ENCODE measurements at places on chromosomes 1 and 21. TPM values are rescaled to one million over a fixed set of nuclear protein-coding genes. Genes with fewer than 3 reads are reported as not detected.
A peak's percentile ranks its signal among the peaks of the same experiment; 100 is the strongest.

DNA sequence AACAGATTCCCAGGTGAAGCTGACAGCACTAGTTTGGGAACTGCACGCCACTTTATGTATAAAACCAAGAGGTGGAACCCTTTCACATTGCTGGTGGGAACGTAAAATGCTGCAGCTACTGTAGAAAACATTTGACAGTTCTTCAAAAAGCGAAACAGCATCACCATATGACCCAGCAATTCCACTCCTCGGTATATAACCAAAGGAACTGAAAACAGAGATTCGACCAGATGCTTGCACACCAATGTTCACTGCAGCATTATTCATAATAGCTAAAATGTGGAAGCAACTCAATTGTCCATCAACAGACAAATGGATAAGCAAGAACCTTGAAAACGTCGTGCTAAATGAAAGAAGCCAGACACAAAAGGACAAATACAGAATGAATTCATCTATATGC is 17.5 kb downstream of the RSPH1 start:
- DNase-seq, result no peak

GRCh38 chr1:115491298-115492018 is 150.3 kb upstream of the VANGL1 start:
- DNase-seq, result no peak

DNA sequence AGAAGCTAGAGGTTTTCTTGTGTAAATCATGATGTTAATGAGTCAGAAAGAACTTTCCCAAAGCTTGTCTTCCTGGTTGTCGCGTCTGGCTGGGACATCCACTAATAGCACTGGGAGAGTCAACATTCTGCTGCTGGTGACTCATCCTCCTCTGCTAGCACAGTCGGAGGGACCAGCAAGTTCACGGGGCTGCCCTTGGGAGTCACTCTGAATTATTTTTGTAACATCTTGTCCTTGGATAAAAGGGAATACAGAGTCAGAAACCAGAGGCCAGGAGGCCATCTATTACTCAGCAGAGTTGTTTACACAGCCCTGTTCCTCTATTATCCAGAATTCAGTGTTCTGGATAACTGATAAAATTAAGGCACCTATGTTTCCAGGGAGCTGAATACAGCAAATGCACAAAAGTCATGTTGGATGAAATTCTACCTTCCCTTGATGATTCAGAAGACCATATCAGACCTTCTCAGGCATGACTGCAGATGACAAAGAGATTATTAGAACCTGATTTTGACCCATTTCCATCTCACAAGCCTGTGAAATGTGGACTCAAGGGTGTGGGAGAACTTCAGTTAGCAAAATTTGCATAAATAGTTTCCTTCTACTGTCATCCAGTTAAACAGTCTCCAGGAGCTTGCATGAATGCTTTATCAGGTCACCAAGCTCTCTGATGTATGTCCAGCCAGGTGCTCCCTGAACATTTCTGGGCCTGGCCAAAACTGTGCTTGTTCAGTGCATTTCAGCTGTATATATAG is 68.1 kb downstream of the JAK1 start:
- peak; percentile 99 for DNase-seq

- DNase-seq, result no peak
These were observed 152.3 kb upstream of the SPAG17 start for GRCh38 chr1:118337346-118337745.

DNA sequence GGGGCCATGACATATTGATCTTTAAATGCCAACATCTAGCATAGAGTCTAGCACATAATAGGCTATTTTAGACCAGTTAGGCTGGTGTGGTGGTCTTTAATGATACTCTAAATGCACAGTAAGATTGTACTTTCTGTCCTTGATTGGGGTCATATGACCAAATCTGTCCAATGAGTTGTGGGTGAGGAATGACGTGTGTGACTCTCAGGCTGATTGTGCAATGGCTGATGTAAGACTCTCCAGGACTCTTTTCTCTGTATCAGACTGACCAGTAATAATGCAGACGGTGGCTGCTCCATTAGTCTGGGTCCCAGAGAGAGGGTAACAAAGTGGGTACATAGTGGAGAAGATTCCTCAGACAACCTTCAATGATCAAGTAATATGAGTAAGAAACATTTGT is 541.6 kb upstream of the CAMK1G start:
- DNase-seq, result no peak

DNA sequence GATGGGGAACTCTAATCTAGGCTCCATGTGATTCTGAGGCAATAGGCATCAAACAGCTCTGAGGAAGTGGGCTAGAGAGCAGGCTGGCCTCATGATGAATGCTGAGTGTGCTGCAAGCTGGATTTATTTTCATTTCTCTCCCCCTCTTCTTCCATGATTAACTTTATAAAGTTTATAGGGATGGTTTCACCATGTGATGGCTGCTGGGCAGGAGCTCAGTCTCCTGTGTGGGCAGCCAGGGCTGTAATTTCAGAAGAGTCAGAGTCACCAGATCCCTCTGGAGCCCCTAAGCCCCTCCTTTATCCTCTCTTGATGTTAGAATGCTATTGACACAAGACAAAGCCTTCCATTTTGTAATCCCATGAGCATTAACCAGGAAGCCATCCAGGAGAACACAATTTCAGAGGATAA is 143.6 kb downstream of the CNIH3 start:
- no peak for DNase-seq

DNA sequence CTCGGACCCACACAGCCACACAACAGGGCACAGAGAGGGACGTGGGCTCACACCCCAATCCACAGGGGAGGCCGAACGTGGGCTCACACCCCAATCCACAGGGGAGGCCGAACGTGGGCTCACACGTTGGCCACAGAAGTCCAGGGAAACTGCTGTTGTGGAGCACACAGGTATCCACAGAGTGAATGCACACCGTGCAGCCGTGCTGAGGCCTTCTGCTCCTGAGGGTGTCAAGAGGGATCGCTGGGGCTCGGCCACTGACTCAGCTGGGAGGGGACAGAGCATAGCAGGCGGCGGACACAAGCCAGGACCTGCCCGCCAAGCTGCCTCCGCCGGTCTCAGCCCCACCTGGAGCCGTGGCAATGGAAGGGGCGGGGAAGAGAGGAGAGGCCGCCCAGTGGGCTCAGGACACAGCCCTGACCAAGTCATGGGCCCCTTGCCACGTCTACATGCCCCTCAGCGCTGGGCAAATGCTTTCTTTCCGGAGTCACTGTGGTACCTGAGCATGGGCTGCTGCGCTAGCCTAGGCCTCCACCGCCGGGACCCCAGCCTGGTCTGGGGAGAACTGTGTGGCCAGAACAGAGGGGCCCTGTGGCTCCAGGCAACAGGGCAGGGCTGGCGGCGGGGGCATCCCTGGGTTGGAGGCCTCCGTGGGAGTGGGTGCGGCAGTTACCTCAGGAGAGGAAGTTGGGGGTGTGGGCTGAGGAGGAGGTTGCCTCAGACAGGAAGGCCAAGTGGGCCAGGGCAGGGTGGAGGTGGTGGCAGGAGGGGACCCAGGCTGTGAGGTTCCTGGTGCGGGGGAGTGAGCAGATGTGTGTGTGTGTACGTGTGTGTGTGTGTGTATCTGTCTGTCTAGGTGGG is 1.2 kb downstream of the SYTL1 start:
- no peak for DNase-seq

GRCh38 chr1:24899581-24900485 is 30.2 kb downstream of the RUNX3 start:
- no peak for DNase-seq

DNA sequence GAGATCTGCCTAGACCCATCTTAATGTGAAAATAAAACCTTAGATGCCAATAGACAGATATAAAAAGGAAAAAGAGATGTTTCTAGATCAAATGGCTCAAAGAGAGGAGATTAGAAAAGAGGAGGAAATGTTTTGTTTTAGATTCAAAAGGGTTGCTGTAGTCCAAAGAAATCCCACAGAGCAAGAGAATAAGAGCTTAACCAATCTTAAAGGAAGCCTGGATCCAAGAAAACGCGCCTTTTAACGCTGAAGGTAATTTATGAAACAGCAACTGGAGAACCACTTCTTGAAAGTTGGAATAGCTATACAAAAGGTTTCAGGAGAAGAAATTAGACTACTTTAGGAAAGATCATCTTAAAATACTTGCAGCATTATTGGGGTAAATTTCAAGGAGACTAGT is 298.8 kb downstream of the BRINP2 start:
- no peak for DNase-seq

GRCh38 chr1:173503391-173503790 is 26.3 kb downstream of the PRDX6 start:
- no peak for DNase-seq

GRCh38 chr1:85339656-85340399 is 63.4 kb upstream of the BCL10 start:
- no peak for DNase-seq

Gene MEX3A
- total RNA-seq, result 34.5 TPM

Gene AK2
- total RNA-seq, result 161 TPM

Gene UQCRHL
- total RNA-seq, result 1.8 TPM

Gene OR2T2
- not detected for total RNA-seq

Gene SPATA46
- not detected for total RNA-seq

Gene C4BPA
- not detected for total RNA-seq

Gene COL9A2
- total RNA-seq, result 20.2 TPM

Gene BTBD8
- total RNA-seq, result 3.6 TPM

Gene TMPRSS2
- 8.2 TPM for total RNA-seq

Measured in kidney epithelial cell (primary cell).